Calu3 (cell line): ENCODE measurements at places on chromosomes 5 and 9.
A peak's percentile ranks its signal among the peaks of the same experiment; 100 is the strongest.

DNA sequence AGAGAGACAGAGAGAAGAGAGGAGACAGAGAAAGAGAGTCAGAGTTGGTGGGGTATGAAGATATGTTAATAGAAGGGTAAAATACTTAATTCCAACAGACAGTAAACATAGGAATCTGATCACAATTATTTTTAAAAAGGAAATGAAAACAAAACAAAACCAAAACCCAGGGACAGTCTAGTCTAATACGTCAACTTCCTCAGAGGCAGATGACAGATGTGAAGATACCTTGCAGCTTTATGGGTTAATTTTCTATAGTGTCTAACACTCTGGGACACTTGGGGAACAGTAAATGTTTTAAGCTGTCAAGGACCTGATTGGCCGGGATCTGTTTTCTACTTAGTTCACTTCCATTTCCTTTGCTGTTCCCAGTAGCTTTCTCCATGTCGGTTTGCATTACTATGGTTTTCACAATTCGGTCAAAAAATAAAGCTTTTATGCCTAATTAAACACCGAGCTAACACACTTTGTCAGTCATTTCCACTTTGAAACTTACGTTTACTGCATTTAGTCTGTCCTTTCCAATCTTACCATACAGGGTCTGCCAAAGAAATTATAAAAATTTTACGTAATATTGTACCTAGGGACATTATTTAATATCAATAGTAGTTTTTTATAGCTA, 216.5 kb downstream of the MCTP1 start:
- no peak for DNase-seq

DNA sequence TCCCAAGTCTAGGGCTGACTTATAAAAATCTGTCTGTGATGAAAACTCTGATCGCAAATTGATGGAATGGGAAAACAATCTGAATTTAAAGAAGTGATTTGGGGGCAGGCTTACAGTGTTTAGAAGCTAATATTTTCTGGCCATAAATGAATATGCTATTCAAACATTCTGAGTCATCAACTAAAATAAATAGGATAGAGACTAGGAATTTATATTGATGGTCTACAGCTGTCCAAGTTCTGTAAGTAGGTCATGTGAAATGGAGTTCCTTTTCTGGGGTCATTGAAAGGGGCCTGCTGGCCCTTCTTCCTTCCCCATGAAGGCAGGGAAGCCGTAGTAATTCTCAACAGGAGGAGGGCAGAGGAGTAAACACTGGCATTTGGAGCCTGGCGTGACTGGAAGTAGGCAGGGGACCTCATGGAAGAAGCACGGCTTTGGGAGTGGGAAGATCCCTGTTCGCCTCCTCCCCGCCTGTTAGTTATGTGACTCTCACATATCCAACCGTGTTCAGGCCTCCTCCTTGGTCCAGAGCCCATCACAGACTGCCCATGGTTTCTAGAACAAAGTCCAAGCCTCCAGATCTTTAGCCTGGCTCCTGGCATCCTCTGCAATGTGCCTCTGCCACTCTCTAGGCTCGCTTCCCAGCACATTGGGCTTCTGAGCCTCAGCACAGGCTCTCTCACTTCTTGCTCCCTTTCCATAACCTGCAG, 31.7 kb downstream of the ALG2 start:
- no peak for DNase-seq

DNA sequence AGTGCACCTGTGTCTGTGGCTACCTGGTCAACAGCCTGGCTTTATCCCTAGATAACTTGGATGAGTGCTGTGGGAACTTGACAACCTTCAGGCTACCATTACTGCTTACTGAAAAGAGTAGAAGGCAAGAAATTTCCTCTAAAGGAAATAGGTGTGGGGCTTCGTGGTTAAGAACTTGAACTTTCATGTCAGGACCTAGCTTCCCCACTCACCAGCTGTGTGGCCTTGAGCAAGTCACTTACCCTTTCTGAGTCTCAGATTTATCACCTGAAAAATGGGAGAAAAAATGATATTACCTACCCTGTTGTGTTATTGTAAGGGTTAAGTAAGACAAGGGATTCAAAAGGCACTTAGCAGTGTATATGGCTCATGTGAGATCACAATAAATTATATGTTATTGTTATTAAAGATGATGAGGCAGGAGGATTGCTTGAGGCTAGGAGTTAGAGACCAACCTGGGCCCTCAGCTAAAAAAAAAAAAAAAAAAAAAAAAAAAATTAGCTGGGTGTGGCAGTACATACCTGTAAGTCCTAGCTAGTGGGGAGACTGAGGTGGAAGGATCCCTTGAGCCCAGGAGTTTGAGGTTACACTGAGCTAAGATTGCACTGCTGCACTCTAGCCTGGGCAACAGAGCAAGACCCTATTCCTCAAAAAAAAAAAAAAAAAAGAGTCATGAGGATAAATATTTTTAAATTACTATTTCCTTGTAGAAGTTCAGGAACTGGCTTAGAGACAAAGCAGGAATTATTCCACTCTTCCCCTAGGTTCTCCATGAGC, 97.0 kb upstream of the SPRY4 start:
- no peak for DNase-seq

DNA sequence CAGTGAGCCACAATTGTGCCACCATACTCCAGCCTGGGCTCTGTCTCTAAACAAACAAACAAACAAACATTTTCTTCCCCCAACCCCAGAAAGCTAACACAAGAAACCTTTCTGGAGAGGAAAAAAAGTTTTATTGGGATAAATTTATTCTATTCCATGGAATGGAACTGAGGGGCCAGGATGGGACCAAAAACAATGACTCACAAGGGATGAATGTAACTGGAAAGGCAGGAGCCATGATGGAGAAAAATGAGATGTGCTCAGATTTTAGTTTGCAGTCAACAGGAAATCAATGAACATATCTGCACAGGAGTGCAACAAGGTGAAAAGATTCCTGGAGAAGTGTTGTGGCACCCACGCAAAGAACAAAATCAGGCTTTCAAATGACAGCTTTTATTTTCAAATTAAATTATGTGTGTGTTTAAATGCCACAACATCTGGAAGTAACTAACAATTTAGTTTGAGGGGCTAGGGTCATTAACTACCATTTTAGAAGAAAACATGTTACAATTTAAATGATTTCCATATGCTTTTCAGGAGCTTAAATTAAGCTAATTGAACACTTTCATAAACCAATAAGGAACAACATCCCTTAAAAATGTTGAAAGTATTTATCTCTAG, 208.6 kb downstream of the TSSK1B start:
- DNase-seq = no peak

GRCh38 chr9:70607926-70608325, 193.5 kb upstream of the KLF9 start:
- no peak for DNase-seq

DNA sequence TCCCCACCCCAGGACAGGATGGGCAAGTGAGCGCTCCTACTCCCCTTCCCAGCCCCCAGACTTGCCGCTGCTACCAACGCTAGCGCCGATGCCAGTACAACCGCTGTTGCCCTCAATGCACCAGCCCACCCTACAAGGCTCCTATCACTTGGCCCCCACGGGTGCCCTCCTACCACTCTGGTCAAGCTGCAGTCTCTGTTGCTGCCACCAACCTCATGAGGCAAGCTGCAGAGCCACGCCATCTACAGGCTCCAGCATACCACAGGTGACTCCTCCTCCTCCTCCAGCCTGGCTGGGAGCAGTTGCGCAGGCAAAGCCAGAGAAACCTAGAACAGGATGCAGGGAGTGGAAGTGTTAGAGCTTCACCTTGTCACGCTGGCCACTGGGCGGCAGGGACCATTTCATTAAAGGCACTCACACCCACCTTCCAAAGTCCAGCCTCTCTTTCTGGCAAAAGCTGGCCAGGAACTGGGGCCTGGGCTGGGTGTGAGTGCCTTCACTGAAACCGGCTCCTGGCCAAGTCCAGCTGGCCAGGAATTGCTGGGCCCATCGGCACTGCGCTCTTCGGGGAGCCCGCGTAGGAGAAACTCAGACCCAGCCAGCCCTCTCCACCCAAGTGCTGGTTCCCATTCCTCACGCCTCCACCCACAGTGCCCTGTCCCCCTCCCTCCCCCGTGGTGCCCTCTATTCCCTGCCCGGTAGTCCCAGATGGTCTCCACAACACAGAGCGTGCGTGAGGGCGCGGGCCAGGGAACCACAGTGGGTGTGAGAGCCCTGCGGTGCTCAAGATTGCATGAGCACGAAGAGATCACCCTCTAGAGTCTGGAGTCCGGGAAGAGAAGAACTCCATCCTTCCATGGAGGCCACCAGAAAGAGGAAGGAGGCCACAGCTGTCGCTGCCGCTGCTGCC, 1.6 kb upstream of the PCAT7 start:
- peak; percentile 56 for DNase-seq

- no peak for DNase-seq
These were observed 534.6 kb downstream of the NTRK2 start for GRCh38 chr9:85204176-85204575.

DNA sequence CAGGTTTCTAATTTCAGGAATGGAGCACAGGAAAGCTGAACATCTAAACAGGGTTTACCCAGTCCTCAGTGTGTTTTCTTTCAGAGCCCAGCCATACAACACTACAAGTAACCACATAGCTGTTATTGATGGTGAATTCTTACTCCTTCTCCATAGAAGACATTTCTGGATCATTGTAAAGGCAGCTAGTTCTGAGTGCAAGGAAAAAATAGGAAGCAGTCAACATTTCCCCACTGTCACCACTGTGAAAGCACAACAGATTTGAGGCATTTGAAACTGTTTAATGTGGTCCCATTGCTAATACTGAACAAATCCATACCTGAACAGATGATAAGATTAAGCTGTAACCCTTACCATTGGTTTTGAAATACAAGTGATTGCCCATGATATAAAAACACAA, 145.0 kb upstream of the PCA3 start:
- no peak for DNase-seq

DNA sequence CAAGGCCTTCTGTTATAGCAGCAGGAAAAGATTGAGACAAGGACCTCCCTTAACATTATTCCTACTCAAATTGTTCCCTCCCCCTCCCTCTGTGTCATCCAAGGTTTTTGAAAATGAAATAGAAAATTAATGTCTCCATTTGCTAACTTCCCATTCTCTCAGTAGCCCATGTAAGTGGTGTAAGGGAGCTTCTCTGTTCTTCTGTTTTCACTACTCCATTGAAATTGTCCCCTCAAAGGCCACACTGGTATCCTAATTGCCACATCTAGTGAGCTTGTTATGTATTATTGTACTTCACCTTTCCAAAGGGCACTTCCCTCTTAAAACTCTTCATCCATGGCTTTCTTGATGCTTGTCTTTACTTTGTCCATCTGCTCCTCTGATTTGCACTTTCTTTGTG, 131.2 kb upstream of the PIK3R1 start:
- DNase-seq = no peak

DNA sequence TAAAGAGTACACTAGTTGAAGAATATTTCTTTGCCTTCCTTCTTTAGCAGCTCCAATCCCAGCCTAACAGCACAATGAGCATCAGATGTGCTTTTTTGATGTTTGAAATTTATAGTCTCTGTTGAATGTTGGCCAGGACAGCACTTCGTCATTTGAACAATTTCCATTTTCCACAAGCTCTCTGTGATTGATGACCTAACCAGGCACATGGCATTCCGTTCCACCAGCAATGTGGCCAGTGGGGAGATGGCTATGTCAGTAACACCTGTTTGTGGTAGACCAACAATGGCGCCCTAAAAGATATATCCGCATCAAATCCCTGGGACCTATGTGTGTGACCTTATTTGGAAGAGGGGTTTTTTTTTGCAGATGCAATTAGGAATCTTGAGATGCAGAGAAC, 66.8 kb downstream of the PALM2AKAP2 start:
- no peak for DNase-seq
